ENCODE measurements at places on chromosomes 16 and 17.
A peak's percentile ranks its signal among the peaks of the same experiment; 100 is the strongest.

DNA sequence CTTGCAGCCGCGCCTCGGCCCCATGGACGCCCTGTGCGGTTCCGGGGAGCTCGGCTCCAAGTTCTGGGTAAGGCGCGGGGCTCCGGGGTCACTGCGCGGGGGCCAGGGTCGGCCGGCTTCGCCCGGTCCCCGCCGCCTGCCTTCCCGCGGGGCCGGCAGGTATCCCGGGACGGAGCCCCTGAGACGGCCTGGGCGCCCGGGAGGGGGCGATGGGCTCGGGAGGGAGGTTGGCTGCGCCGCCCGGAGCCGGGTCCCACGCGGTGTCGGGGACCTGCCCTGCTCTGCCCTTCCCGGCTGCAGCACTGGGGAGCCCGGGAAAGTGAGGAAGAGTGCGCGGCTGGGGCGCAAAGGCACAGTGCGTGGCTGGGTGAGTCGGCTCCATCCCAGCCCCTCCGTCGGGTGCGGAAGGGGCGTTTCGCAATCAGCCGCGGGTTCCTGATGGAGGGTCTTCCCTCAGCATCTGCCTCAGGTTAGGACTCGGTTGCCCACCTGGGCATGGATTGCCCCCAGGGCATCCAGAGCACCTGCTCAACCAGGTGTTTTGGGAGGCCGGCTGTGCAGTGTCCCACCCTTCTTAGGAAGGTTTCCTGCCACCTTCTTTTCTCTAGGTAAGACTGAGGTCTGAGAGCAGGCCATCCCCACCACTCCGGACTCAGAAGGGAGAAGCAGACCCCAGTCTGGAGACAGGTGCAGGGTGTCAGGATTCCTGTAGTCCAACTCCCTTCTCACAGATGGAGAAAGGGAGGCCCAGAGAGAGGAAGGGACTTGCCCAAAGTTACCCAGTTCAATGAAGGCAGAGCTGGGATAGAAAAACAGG is 442 bp downstream of the ABCC3 start:
- DNase-seq = no peak

GRCh38 chr17:57745242-57745641 is at the start of gene CCDC182:
TSS of gene CCDC182 (minus strand) at chr17:57745299. CDS start at chr17:57745272, 27 bp downstream.
- DNase-seq = no peak

- DNase-seq = no peak
Observed at GRCh38 chr16:21654881-21655280, 2.5 kb upstream of the IGSF6 start.

- DNase-seq = no peak
Observed at GRCh38 chr17:77210946-77211541, 70.3 kb downstream of the SEC14L1 start.

DNA sequence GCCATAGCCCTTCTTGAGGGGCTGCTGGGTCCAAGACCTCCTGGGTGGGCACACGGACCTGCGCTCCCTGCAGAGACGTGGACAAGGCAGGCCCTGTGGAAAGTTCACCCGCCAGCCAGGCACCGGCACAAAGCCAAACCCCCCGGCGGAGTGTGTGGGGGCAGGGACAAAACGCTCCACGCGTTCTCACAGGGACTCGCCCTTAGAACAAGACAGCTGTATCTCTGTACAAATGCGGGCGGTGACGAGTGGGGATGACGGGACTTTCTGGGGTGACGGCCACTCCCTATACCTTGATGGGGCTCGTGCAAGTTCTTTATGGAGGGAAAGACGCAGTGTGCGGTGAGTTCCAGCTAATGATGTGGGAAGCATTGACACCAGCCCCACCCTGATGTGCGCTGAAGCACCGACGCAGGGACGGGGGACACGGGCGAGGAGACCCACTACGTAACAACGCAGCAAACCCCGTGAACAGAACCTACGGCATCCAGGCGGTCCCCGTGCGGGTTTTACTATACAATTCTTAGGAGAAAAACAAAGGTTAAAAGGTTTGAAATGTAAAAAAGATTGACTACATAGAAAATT is 49.4 kb downstream of the LMF1 start:
- no peak for DNase-seq

- peak; percentile 65 for DNase-seq
Observed at GRCh38 chr16:89478576-89479221, 11.7 kb downstream of the ANKRD11 start.

DNA sequence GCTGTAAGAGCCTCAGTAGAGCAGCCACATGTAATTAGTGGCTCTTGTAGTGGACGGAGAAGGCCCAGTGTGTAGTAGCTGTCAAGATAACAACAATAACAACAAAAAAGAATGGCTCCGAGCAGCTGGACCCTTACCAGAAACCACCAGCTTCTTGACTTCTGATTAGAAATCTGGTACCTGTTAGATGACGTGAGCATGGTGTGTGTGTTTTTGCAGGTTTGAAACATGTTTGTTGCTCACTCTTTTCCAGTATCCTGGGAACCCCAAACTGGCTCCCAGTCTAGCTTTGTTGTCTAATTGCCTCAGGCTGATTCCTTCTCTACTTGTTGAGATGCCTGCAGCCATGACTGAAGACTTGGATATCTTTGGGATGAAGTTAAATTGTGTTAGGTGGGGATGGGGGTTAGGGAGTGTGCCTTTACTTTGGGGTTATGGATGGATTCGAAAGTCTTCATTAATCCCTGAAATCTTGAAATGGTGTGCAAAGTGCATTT is 21.0 kb downstream of the IGF2BP1 start:
- no peak for DNase-seq

DNA sequence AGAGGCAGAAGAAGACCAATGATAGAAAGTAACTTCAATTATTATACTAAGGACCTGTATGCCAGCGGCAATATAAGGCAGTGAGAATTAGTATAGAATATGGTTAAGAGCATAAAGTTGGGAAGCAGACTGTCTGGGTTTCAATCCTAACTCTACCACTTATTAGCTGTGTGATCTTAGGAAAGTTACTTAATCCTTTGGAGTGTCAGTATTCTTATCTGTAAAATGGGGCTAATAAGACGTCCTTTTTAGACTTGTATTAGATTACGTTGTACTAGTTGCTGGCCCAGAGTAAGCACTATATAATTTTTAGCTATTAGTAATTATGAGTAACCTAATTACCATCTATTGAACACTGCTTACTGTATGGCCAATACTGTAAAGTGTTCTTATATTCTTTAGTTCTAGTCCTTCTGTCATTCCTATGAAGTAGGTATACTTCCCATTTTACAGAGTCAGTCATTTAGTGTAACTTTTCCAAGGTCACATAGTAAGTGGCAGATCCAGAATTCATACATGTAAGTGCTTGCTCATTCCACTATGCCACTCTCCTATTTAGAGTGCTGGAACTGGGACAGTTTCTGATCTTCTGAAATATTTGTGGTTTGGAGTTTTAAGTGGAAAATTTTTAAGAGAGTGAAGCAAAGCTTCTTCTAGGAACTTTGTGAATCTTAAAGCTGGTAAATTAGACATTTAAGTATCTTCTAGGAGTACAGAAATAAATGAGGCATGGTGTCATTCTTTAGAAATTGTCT is 22.5 kb downstream of the HEATR9 start:
- peak; percentile 12 for DNase-seq

DNA sequence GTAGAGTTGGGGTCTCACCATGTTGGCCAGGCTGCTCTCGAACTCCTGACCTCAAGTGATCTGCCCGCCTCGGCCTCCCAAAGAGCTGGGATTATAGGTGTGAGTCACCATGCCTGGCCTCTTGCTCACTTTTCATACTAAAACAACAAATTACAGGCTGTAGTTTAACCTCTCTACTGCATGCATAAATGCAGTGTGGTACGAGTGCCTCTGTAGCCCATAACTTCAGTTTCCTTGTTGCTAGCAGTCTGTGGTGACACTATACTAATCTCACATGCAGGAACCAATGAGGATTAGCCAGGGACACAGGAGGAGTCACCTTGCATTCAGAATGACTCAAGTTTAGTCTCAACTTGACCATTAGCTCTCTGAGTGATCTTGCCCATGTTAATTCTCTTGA is 20.1 kb downstream of the HMOX2 start:
- DNase-seq = peak; percentile 46

DNA sequence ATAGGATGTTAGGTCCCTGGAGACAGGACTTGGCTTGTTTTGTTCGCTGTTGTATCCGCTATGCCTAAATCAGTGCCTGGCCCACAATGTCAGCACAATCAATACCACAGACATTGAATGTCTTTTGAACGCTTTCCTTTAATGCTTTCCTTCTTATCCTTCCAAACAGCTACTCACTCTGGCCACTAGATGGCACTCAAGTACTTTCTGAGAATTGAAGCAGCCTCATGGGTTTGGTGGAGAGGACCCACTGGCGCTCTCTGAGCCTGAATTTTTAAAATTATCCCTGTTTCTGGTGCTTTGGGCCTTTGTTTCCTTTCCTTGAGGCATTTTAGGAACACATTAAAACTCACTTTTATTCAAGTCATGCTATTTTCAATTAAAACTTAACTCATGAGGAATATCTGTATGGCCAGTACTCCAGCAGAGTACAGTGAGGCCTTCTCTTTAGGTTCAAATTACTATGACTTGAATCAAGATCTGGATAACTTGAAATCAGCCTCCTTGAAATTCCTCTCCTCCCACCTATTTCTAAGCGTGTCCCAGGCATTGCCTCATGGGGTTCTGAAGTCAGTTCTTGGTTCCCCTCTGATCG is 3.2 kb upstream of the NLRP1 start:
- peak; percentile 79 for DNase-seq

DNA sequence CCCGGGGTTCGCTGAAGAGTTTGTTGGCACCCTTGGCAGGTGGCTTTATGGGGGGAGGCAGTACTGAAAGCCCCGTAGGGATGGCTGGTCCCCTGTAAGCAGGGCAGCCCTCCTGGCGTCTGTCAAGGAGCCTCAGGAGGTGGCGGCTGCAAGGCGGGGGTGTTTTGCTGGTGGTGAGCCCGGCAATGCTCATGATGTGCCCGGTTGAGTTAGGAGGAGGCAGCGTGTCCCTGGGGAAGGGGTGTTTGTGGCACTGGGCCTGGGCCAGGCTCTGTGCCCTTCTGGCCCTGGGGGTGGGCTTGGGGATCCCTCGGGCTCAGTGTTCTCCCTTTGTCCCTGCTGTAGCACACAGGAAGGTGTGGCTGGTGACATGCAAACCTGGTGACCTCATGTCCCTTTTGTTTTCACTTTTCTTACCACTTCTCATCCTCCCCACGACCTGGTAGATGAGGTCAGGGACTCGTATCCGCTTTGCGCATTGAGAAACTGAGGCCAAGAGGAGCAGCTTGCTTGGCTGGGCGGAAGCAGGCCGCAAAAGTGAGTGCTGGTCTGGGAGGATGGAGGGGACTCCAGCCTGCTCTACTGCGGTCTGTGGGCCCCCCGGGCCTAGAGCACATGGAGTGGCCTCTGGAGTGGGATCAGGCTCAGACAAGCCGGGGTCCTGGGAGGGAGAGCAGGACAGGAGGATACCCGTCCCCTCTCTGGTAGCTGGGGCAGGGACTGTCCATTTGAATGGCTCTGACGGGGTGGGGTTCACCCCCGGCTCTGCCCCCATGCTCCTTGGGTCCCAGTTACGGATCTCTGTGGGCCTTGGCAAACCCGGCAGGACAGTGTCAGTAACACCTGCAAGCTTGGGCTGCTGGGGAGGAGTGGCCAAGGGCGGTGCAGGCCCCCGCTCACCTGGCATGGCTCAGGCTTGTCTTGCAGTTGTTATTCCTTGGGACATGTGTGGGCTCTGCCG is 2.2 kb downstream of the SNN start:
- no peak for DNase-seq

DNA sequence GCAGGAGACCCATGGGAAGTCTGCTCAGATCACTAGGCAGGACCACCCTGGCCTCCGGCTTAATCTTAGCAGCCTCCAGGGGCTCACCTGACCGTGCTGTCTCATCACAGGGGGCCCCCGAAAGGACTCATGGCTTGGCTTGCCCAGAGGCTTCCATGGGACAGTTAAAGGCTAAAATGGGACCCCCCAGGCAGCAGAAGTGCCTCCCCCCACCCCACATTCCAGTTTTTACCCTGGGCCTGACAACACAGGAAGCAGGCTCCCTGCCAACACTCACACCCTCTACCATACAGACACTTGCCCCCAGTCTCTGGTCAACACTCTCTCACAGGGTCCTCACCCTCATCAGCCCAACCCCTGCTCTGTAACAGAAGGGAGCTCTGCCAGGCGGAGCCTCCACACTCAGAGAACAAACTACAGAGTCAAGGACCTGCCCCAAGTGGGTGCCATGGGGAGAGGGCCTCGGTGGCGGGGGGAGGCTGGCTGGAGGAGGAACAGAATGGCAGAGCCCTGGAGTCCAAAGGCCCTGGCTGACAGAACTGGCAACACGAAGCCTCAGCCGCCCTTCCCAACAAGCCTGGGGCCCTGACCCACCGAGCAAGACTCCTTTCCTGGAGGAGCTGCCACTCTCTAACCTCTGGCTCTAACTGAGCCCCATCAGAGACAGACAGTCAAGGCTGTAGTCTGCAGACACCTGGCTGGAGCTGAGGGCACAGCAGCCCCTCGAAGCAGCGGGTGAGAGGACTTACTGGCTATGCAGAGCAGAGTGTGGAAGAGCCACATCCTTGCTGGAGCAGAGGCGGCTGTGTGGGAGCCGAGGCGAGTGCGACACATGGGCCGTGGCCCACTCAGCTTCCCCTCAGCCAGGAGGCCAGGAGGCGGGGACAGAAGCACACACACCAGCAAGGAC is at the start of gene ITGAE:
Gene ITGAE, minus strand, starts transcription at position 827 of the 910 bp plus-strand sequence. Its CDS starts 44 bp downstream, at position 783.
- DNase-seq = no peak

DNA sequence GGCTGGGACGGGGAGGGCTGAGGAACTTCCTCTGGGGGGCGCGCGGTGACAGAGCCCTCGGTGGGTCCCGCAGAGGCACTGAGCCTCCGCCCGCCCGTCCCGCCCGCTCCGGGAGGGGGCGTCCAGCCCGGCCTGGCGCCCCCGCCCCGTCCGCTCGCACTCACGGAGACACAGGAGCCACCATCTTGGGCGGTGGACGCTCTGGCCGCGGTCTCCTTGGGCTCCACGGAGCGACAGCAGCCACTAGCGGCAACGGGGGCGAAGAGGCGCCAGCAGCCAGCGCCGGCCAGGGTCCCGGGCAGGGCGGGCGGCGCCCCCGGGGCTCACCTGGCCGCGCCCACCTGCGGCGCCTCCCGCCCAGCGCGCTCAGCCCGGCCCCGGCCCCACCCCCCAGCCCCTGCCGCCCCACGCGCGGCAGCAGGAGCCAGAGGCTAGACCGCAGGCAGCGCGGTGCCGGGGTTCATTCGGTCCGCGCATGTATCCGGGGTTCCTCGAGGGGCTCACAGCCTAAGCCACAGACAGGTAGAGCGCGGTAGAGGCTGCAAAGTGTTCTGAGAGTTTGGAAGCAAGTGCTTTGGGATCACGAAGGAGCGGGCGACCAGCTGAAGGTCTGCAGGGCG is at the start of gene C17orf113:
Gene C17orf113, minus strand, starts transcription at position 209 of the 620 bp plus-strand sequence. CDS start 7,225 bp downstream, outside the sequence.
- DNase-seq = peak; percentile 34

DNA sequence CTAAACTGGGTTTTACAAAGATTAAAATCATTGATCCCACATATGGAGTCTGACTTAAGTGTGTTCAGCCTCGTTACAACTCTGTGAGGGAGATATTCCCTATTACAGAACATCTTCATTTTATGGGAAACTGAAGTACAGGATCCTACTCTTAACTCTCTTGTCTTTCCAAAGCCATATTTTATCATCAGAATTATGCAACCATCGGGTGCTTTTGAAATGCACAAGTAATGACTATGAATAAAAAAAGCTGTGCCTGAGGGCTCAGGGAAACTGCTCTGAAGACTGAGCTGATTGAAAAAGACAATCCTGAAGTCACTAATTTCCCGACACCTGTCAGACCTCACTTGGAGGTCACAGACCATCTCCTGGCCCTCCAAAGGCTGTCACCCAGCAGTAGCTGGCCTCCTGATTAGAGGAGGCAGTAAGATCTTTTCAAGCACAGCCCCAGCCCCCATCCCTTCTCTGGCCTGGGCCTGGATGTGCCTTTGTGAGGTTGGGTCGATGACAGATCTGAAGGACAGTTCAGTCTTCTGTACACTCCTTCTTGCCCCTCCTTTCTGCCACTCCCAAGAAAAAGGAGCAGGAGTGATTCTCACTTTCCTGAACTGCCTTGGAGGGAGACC is 5.6 kb downstream of the AKAP1 start:
- no peak for DNase-seq

GRCh38 chr16:85120006-85120340 is 7.7 kb upstream of the CIBAR2 start:
- DNase-seq = no peak
